ENCODE measurements at places on chromosomes 3 and 15. TPM values are rescaled to one million over a fixed set of nuclear protein-coding genes. Genes with fewer than 3 reads are reported as not detected.

DNA sequence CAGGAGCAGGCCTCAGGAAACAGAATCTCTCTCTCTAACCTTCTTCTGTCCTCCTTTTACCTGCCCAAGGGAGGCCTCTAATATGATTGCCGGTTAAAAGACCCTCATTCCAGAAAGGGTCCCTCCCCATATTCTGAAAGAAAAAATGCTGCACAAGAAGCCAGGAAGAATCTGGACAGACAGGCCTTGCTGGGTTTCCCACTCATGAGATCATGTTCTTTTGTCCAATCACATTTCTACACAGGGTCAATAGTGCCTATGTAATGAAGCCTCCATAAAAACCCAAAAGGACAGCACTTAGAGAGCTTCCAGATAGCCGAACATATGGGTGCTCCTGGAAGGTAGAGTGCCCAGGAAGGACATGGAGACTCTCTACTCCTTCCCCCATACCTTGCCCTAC is 146.0 kb downstream of the MYO9A start:
- DNase-seq = no peak
- peaks cover 19% of the 10 kb centered on the region for H3K36me3 ChIP-seq
- H3K4me1 ChIP-seq = no peaks in the 10 kb centered on the region
- no peak overlapping the region for H3K4me3 ChIP-seq
- H3K27me3 ChIP-seq = no peaks in the 10 kb centered on the region

GRCh38 chr3:191774485-191774884 is 313.5 kb downstream of the PYDC2 start:
- no peak overlapping the region for H3K27ac ChIP-seq
- no peaks in the 10 kb centered on the region for H3K36me3 ChIP-seq
- no peaks in the 10 kb centered on the region for H3K27me3 ChIP-seq
- DNase-seq = no peak
- H3K4me1 ChIP-seq = no peaks in the 10 kb centered on the region
- H3K4me3 ChIP-seq = no peak overlapping the region

Gene PLCB2
- 2.9 TPM for total RNA-seq

Gene ST3GAL6
- 17.1 TPM for total RNA-seq

Measured in SJCRH30 (cell line).